Muscle of arm (tissue), 14 donors: ENCODE measurements at places on chromosomes 6 and 20.

DNA sequence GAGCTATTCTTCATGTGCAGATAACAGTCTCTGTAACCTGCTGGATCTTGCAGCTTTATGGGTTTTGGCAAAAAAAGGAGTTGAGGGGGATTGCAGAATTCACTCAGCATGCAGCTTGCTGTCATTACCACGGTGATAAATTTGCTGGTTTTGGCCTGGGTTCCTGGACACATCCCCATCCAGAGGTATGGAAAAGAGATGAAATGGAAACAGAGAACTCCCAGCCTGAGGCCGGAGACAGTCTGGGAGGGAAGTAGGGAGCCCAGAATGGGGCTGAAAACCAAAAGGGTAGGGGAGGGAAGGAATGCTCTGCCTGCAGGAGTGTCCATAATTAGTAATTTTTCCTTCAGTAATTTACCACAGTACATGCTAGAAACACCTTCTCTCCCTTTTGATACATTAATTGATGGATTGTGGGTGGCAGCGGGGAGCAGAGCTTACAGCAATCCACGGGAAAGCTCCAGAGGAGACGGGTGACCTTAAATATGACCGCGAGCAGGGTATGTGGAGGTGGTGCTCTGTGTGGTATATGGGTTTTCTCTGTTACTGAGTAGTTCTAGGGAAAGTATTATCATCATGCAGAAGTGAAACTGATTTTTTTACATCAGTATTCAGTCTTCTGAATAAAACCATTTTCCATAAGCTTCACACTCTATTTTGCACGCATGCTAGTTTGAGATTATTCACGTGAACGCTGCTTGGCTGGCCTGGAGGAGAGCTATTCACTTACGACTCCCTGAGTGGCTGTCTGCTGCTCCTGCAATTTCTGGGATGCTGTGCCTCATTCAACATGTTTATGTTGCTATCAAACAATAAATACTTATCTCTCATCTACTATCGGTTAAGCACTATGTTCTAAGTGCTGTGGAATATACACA is 66.3 kb upstream of the KCNK16 start:
- peak; percentile 81 for DNase-seq

DNA sequence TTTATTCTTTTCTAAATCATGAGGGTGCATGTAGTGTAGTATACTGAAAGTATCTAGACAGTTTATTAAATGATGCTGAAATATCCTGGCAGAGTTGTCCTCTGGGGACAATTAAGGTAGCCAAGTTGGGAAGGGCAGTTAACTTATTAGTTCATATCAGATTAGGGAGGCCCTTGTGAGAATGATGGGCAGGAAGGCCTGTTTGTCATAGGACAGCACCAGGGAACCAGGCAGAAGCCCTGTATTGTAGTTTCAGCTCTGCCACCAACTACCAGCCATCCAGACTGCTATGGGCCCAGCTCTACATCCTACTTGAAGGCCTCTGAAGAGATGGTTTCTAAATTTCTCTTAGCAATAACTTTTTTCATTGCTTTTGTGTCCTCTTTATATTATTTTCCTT is 4.0 kb downstream of the MYLIP start:
- DNase-seq, result no peak

DNA sequence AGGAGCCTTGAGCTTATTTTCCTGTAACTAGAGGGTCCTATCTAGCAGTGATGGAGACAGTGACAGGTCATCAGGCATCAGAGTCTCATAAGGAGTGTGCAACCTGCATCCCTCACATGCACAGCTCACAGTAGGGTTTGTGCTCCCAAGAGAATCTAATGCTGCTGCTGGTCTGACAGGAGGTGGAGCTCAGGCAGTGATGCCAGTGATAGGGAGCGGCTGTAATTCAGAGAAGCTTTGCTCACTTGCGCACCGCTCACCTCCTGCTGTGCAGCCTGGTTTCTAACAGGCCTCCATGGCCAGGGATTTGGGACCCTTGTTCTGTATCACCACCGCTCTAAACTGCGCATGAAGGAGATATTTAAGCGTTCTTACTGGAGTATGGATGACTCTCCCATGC is 5.3 kb downstream of the KIF25 start:
- DNase-seq, result no peak

DNA sequence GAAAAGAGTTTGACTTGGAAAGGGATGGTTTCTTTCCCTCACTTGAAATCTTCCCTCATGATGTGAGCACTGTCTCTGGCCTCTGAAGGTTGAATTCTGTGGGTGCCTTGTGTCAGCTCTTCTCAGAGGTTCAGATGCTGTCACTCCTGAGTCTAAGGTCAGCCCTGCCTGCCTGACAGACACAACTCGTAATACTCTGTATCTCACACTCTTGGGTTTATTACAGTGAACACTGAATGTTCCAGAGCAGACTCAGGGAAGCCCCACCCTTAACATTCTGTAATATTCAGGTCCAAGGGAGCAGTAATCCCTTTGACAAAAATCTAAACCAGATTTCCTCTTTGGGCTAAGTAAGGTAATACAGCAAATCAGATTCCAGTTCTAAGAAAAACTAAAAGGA is 837.8 kb downstream of the QKI start:
- DNase-seq, result no peak

DNA sequence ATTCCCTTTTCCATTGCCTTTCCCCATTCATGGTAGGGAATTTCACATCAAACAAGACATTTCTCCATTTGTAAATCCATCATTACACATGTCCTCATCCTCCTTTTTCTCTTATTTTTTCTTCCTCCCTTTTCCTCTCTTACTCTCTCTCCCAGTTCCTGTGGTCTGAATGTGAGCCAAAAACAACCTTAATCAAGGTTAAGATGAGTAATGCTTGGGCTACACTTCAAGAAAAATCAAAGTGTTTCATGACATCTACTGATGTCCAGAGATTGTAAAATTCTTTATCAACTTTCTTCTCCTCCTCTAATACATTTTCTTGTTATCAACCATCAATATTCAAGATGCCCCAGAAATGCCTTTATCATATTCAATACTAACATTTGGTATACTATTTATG is 208.0 kb upstream of the PRND start:
- no peak for DNase-seq

GRCh38 chr20:54131675-54132611 is 41.8 kb downstream of the CYP24A1 start:
- DNase-seq, result no peak
